ENCODE measurements at places on chromosomes 7 and 10.

- DNase-seq = no peak
Observed at GRCh38 chr10:4717670-4718069, 108.3 kb upstream of the AKR1E2 start.

DNA sequence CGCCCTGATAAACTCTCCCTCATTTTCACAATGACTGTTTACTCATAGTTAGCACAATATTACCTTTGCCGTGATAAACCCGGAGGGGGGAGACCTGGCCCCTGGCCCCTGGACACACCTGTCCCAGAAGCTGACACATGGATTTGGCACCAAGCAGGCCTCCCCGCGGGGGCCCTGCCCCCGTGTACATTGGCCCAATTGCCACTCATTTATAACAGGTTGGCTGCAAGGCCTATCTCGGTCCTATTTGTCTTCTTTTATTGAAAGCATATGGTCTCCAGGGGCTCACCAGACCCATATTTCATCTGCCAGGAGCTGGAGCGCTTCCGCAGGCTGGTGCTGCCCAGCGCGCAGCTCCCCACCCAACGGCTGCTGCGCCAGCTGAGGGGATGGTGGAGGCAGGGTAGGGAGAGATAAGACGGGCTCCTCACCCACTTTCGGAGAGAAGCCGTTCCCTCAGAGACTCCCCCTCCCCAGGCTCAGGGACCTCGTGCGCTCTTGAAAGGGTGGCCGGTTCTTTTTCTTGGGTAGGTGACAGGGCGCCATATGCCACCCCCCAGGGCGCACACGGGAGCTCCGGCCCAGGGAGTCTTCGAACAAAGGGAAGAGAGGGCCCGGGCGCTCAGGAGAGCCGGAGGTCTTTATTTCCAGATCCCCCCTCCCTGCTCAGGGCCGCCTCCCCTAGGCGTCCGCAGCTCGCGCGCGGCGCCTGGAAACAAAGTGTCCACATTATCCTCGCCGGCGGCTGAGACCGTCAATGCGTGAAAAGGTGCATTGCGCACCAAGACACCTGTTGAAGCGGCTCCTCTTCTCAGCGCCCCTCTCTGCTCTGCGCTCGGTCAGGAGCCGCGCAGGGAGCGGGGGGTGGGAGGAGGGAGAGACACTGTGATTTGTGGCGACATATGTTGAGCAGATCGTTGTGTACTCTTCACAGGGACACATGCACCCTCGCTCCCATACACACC, 4.3 kb upstream of the NEUROG3 start:
- DNase-seq = no peak

- peak; percentile 81 for DNase-seq
Observed at GRCh38 chr7:12389089-12389700, 14.5 kb downstream of the VWDE start.

GRCh38 chr7:23898619-23899018, 188.6 kb downstream of the STK31 start:
- DNase-seq = no peak

GRCh38 chr7:142516038-142516501, 233.2 kb upstream of the PRSS1 start:
- peak; percentile 80 for DNase-seq

DNA sequence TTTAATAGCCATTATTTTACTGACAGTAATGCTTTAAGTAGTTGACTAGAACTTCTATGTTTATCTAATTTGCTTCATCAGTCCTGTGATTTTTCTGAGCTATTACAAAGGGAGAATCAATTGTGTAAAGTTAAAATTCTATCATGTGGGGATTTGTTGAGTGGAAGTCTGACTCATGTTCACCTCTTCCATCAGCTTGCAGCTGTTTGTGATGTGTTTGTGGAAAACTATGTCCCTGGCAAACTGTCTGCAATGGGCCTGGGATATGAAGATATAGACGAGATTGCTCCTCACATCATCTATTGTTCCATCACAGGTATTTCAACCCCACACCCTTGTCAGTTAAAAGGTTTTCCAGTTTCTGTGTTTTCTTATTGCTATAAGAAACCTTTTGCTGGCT, 59.9 kb downstream of the SUGCT start:
- no peak for DNase-seq

DNA sequence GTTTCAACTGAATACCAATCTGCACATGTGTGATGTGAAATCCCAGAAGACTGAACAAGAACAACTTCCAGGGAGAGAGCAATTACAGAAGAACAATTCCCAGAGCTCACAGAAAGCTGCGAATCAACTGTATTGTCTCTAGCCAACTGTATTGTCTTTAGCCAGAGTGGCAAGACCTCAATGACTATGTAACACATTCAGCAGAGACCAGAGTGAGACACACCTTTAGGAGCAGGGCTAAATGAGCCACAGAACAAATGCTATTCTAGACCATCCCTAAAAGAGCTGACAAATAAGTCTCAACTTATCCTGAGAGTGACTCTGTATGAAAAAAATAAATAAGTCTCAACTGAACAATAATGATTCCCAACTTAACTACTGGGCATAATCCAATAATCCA, 72.0 kb downstream of the KMT2C start:
- DNase-seq = peak; percentile 14

DNA sequence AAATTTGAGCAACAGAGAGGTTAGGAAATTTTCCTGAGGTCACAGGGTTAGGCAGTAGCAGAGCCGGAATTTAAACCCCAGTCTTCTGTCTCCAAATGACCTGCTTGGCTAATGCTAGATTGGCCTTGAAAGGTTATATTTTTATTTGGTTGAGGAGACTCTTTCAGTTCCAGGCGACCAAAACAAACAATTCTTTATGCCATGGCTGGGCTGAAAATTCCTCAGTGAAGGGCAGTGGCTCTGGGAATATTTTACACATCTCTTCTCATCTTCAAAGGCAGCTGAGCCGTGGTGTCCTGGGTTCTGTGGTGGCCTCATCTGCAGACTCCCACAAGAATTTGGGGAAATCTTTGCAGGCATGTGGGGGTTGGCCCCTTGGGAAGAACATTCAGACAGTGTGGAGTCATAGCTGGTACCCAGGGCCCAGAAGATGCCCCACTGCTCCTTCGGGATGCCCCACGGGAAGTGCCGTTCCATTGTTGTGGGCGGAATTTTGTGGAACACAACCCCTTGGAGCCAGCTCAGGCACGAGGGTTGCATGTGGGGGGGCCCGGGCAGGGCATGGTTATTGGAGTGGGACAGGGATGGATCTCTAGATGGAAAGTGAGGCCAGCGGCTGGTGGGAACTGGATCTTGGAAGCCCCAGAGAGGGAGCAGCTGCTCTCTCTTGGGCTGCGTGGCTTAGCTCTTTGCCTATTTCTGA, 33.2 kb downstream of the RPS24 start:
- no peak for DNase-seq

- no peak for DNase-seq
Observed at GRCh38 chr10:33065111-33065510, 107.1 kb upstream of the ITGB1 start.

GRCh38 chr7:33217595-33217994, 88.2 kb downstream of the BBS9 start:
- no peak for DNase-seq

GRCh38 chr10:114694752-114695151, 36.7 kb upstream of the ABLIM1 start:
- DNase-seq = peak; percentile 75

- no peak for DNase-seq
Observed at GRCh38 chr7:44849259-44849884, 1.5 kb upstream of the H2AZ2 start.

GRCh38 chr7:53119514-53119941, 84.1 kb downstream of the POM121L12 start:
- DNase-seq = no peak

DNA sequence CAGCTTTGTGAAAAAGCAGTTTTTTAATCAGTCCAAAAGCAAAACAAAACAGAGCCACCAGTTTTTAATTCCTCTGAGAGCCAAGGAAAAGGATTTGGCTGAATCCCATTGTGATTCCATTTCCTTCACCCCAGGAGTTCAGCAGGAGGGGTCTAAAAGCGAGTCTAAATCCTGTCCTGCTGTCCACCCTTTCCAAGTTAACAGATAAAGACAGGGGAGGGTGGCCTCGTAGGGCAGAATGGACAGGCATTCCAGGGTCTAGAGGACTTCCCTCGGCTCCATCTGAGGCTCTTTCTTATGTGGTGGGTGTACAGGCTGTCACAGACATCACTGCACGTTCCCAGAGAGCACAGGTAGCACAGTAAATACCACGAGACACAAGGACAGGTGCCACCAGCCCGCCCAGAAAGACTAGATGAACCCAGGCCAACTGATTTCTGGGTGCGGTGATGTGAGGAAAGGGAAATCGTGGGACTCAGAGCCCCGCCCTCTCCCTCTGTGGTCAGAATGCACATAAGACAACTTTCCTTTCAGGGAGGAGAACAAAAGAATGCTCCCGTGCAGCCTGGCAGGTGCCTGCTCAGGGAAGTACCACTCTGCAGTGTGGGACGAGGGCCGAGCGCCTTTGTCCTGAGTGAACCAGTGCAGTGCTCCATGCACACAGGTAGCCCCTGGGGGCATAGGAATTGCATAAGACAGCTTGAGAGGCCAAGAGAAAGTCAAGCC, 119.7 kb downstream of the ABLIM1 start:
- no peak for DNase-seq

DNA sequence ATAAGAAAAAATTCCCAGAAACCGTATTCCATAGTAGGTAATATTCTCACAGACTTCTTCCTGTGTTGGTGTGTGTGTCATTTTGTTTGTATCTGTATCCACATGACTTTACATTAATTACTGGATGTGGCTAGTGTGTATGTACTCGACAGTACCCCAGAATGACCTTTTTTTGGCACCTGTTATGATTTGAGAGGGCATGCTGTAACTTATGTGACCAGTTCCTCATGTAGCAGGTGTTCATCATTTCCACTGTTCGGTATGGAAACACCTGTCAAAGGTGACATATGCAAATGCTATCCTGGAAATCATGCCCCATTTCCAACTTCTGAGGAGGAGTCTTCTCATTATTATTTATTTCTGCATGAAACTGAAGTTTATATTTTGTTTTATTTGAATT, 89.3 kb downstream of the ZMYND11 start:
- DNase-seq = no peak

DNA sequence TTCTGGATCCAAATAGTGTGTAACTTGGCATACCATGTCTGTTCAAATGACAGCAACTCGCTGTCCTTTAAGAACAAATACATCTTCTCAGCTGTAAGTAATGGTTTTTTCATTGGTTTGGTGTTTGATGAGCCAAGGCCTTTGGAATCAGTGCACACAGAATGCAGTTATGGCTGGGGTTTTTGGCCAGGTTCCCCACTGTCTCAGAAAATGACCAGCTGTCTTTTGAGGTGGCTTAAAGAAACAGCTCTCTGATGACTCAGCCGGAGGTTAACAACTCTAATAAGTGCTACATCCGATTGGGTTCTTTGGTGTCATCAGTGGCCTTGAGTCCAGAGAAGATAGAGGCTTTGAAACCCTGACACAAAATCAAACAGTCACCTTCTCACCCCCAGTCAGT, 688.4 kb downstream of the REEP3 start:
- DNase-seq = no peak

- DNase-seq = peak; percentile 59
Observed at GRCh38 chr10:93420944-93421825, 60.9 kb downstream of the MYOF start.

DNA sequence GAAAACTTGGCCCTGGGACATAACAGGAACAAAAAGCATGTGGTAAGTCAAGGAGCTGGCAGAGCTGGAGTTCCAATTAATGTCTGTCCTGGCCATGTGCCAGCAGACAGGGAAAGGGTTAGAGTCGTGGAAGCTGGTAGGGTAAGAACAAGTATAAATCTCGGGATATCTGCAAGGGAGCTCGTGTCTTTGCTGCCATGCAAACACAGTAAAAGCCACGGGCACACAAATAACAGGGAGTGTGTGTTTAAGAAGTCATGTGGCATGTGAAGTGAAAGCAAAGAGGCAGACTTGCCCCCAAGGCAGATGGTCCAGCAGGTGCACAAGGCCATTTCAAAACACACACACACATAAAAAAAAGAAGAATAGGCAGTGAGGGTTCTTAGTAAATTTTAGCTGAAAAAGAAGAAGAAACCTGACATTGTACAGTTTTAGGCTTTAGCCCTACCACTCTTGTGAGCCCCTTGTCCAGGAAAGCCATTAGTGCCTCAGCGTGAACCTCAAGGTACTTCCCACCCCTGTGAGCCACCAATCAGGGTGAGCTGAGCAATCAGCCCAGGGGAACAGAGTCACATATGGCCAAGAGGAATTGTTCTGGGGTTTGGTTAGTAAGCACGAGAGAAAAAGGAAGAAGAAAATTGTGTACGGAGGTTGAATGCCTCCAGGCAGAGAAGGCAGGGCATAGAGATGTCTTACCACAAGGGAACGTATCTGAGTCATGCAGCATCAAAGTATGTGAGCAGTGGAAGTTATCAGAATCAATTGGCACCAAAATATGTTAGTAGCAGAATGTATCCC, 32.8 kb upstream of the ARHGAP12 start:
- DNase-seq = no peak

DNA sequence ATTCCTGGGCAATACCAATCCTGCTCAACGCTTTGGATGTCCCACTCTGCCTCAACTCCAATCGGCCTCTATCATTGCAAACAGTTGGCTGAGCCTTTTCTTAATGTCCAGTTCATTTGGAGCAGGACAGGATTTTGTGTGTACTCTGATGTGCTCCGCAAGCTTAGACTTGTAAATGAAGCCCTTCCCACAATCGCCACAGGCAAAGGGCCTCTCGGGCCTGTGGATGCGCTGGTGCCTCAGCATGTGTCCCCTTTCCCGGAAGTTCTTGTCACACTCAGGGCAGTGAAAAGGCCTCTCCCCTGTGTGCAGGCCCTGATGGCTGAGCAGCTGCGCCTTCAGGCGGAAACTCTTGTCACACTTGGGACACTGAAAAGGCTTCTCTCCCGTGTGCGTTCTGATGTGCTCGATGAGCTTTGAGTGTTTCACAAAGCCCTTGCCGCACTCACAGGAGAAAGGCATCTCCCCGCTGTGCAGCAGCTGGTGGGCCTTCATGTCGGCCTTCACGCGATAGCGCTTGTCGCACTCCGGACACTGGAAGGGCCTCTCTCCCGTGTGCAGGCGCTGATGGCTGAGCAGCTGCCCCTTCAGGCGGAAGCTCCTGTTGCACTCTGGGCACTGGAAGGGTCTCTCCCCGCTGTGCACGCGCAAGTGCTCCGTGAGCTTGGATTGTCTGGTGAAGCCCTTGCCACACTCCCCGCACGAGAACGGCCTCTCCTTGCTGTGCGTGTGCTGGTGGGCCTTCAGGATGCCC, 20.0 kb downstream of the ZNF786 start:
- DNase-seq = no peak

- no peak for DNase-seq
Observed at GRCh38 chr7:27600247-27600646, 62.4 kb downstream of the HIBADH start.

DNA sequence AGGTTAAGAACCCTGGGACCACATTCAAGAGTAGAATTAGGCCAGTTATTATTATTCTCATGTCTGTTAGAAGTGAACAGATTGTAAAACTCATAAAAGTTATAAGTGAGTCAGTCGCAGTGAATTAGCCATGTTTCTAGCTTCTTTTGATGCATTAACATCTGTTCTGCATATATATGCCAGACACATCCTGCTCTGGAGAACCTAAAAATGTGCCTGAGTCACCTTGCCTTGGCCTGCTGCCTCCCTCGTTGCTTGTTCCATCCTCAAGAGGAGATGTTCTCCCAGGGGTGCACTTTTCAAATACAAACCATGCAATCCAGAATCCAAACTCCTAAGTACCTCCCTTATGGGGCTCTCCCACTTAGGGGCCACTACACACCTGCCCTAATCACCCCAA, 14.8 kb downstream of the TSPAN12 start:
- DNase-seq = no peak
